ENCODE measurements at places on chromosomes 12 and 14. TPM values are rescaled to one million over a fixed set of nuclear protein-coding genes. Genes with fewer than 3 reads are reported as not detected.

Gene RBP5
- not detected for total RNA-seq

DNA sequence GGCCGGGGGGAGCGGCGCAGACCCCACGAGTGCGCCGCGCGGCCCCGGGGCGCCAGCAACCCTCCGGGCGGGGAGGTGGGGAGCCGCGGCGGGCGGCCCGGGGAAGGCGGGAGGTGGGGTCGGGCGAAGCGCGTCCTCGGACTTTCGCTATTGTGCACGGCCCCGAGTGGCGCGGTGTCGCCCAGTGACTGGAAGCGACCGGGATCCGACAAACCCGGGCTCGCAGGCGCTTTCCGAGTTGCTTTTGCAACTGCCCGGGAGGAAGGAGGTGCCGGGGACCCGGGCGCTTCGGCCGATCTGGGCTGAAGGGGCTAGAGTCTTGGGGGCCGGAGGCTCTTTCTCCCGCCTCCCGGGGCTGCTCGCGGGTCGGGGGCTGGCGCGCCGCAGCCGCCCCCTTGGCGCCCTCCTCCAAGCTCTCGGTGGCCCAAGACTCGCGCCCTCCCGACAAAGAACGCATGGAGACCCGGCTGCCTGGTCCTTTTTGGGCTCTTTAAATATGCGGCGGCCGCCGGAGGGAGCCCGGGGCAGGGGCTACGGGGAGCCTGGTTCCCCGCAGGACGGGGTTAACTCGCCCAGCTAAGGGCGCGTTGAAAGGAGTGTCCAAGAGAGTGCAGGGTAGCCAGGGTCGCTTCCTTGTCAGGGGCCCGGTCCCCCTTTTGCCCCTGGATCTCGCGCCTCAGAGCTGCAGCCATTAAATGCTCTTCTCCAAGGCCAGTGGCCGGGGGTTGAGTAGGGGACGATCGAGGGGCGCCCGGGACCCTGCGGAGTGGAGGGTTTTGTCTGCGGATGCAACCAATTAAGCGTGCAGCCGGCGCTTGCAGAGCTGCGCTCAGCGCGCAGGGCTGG is 1.4 kb downstream of the HMGA2 start:
- H3K27me3 ChIP-seq: no peaks in the 10 kb centered on the region
- H3K27ac ChIP-seq: peak overlapping the region; percentile 99
- DNase-seq: no peak
- H3K4me3 ChIP-seq: peak overlapping the region; percentile 93
- H3K36me3 ChIP-seq: peaks cover 2% of the 10 kb centered on the region
- peaks cover 6% of the 10 kb centered on the region for H3K4me1 ChIP-seq

DNA sequence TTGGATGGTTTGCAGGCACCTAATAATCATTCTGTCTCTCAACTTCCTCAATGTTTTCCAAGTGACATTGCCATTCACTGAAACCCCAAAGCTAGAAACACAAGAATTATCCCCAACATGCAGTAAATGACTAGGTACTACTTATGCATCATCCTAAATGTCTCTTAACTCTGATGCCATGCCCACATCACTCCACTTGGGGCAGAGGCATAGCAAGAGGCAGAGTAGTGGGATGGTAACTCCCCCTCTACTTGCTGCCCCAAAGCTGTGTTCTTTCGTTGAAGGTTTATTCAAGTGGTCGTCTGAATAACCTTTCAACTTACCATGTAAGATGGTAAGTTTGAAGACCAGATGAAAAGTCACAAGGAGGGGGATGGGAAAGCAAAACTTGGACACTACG is 77.9 kb upstream of the SOX5 start:
- H3K27ac ChIP-seq: no peak overlapping the region
- H3K4me1 ChIP-seq: 0 out of 2 replicates have a peak, but pooled peaks cover 2% of the 10 kb centered on the region
- no peaks in the 10 kb centered on the region for H3K27me3 ChIP-seq
- no peak for DNase-seq
- no peaks in the 10 kb centered on the region for H3K36me3 ChIP-seq

DNA sequence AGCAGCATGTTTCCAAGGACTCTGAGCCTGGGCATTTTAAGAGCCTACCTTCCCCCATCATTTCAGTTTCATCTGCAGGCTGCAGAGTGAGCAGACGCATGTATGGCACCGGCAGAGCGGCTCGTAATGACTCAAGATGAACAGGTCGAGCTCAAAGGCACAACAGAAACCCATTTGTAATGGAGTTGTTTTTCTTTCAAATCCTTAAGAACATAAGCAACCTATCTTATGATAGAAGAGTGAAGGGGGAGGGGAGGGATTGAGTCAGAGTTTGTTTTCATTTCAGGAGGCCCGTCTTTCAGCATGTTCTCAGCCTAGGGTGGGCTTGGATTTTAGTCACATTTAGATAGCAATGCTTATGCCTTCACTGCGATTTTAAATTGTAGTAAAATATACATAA is 54.9 kb upstream of the CISTR start:
- H3K36me3 ChIP-seq: no peaks in the 10 kb centered on the region
- H3K4me1 ChIP-seq: peaks cover 7% of the 10 kb centered on the region
- peak; percentile 85 for DNase-seq
- no peak overlapping the region for H3K27ac ChIP-seq
- peaks cover 43% of the 10 kb centered on the region for H3K27me3 ChIP-seq

DNA sequence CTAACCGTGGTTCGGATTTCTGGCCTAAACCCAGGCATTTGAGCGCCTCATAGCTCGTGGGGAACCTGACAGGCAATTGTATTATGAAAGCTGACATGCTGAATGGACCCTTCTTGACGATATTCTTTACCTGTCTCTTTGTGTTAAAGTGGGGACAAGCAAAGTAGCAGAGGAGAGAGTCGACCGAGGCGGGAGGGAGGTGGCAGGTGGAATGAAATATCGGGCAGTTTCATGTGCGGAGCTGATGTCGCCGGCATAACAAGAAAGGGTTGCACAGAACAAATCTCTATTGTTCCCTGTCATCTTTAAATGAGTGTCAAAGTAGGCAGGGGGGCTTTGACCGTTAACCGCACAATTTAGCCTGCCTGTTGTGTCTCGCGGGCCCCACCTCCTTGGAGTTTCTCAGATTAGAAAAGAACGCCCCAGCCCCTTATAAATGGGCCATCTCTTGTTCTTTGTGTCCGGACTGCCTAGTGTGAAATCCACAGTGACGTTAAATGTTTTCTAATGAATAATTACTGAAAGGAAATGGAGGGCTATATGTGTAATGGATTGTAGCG is 11.5 kb downstream of the MYO1H start:
- H3K36me3 ChIP-seq: no peaks in the 10 kb centered on the region
- peaks cover 6% of the 10 kb centered on the region for H3K27me3 ChIP-seq
- no peaks in the 10 kb centered on the region for H3K4me1 ChIP-seq
- H3K4me3 ChIP-seq: no peak overlapping the region
- no peak overlapping the region for H3K27ac ChIP-seq
- DNase-seq: no peak

DNA sequence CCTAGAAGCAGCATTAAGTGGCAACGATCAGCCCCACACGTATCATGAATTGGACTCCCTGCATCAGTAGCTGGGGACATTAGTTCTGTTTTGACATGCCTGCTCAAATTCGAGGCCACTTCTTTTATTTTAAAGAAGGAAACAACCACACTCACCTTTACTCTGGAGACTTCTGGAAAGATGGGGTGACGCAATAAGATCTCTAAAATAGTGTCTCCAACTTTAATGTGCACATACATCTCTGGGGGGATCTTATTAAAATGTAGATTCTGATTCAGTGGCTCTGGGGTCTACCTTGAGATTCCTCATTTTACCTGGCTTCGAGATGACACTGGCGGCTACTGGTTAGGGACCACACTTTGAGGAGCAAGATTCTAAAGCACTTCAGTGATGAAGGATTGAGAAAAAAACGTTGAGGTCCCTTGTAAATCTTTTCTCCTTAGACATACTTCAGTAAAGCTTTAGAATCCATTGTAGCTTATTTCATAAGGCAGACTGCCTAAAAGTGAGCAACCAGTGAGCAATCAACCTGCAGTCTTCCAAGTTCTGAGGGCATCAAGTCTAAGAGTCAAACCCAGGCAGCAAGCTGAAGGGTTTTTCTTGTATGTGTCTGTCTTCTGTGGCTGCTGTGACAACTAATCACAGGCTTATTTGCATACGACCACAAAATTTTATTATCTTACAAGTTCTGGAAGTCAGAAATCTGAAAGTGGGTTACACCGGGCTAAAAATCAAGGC is 718.6 kb upstream of the TBX3 start:
- peaks cover 8% of the 10 kb centered on the region for H3K4me1 ChIP-seq
- H3K27me3 ChIP-seq: no peaks in the 10 kb centered on the region
- H3K27ac ChIP-seq: no peak overlapping the region

DNA sequence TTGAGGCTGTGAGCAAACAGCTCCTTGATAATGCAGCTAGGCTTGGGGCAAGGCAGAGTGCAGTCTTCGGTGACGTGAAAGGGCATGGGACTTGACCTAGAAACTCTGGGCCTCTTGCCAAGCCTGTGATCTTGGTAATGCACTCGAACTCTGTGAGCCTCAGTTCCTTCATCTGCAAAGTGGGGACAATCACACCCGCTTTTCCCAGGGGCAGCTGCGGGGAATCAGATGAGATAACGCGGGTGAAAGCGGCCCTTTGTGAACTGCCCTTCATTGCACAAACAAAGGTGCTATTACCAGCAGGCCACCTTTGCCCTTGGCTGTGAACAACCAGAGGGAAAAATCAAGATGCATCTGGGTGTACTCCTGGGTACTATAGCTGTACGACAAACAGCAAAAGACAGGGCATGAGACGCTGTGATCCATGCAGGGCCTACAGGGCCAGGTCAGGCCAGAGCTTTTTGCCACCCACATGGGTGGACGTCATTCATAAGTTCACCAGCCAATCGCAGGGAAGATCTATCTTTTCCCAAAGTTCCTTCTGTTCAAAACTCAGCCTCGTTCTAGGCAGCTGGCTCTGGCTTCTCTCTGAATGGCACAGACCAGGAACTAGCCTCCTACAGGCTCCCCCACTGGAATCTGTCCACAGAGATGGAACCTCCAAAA is 3.2 kb downstream of the MSI1 start:
- no peaks in the 10 kb centered on the region for H3K36me3 ChIP-seq
- H3K27me3 ChIP-seq: peaks cover 87% of the 10 kb centered on the region
- no peak overlapping the region for H3K4me3 ChIP-seq
- no peak overlapping the region for H3K27ac ChIP-seq

DNA sequence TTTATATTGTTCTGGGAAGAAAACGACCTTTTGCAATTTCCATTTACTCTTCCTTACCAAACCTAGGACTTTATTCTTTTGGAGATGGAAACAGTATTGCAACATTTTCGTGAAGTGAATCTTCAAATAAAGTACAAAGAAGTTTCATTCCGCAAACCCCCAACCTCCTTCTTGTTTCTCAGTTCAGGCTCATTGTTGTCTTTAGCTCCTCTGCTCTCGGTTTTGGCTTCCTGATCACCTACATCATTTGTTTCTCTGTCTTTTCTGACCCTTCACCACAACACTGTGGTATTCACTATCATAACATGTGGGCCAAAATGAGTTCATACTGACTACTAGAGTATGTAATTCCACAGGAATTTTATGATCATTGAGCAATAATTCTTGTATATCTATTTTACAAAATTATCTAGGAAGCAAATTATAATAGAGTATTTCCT is 266.8 kb downstream of the ADAMTS20 start:
- peak; percentile 98 for DNase-seq
- H3K4me3 ChIP-seq: no peak overlapping the region
- peaks cover 17% of the 10 kb centered on the region for H3K4me1 ChIP-seq
- H3K36me3 ChIP-seq: no peaks in the 10 kb centered on the region
- peak overlapping the region; percentile 21 for H3K27ac ChIP-seq

DNA sequence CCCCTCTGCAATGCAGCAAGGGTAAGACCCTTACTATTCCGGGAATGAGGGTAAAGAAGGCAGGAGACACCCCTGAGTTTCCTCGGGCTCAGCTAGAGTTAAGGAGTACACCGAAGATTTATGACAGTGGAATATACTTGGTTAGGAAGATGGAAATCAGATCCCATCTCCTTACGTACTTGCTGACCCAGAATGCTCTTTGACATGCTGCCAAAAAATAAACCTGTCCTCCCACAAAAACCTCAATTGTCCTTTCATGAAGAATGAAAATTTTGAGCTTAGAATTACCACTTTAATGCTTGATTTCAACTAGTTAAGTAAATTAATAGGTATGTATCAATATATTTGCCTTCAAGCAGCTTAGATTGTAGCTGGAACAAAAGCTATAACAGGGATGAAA is 99.5 kb downstream of the PRIMA1 start:
- no peaks in the 10 kb centered on the region for H3K36me3 ChIP-seq
- DNase-seq: no peak
- no peaks in the 10 kb centered on the region for H3K4me1 ChIP-seq

Gene PZP
- not detected for total RNA-seq

Gene ZBTB25
- total RNA-seq: 6.6 TPM

DNA sequence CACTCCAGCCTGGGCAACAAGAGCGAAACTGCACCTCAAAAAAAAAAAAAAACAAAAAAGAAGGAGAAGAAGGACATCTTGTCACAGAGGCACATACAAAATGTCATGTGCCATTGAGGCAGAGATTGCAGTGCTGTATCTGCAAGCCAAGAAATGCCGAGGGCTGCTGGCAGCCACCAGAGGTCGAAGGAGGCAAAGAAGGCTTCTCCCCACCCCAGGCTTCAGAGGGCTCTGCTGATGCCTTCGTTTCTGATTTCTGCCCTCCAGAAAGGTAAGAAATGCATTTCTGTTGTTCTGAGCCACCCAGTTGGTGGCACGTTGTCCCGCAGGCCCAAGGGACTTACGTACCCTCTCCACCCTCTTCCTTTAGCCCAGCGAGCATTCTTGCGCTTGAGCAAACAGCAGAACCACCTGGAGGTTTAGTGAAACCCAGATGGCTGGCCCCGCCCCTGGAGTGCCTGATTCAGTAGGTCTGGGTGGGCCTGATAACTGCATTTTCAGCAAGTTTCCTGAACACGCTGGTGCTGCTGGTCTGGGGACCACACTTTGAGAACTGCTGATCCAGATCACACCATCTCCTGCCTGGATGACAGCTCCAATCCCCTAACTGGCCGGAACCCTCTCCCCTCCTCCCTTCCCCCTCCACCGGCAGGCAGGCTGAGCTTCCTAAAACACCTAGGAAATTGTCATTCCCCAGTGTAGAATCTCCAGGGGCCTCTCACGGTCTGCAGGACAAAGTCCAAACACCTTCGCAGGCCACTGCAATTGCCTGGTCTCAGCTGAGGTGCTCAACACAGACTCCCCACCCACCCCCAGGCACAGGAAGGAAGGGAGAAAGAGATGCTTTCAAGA is 21.1 kb upstream of the SCARB1 start:
- H3K36me3 ChIP-seq: no peaks in the 10 kb centered on the region
- H3K4me1 ChIP-seq: peaks cover 2% of the 10 kb centered on the region
- no peak overlapping the region for H3K4me3 ChIP-seq

Gene TMEM253
- total RNA-seq: not detected

DNA sequence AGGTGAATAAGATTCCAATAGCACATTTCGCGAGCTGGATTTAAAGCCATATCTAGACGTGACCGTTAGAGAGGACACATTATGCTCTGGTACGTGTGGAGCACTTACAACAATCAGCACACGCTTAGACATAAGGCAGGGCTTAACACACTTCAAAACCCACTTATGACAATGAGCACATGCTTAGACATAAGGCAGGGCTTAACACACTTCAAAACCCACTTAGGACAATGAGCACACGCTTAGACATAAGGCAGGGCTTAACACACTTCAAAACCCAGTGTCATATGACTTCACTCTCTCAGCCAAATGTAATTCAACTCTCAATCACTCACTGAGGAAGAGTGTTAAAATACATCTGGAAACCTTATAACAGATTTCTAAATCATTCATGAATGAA is 11.2 kb upstream of the PLD4 start:
- peaks cover 29% of the 10 kb centered on the region for H3K27me3 ChIP-seq
- H3K36me3 ChIP-seq: no peaks in the 10 kb centered on the region
- no peak overlapping the region for H3K27ac ChIP-seq

Data from IMR-90 (cell line).